ENCODE measurements at places on chromosomes 12 and 14.

- ATAC-seq = no peak
Measured at GRCh38 chr12:121283388-121283787, 13.1 kb downstream of the CAMKK2 start.

DNA sequence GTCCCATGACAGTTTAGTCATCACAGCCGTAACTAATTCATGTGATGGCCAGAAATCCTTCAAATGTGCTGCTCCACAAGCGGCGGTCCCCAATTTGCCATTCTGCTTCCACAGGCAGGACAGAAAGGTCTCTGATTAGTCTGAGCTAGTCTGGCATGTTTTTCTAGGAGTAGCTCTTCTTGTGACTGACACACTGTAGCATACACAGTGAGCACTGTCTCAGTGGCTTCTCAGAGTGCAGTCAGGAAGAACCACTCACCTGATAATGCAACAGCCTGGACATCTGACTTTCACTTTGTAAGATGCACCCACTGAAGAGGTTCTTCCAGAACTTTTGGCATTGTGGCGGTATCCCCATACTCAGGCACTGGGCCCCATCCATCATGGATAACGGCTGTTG, 1266.2 kb downstream of the TMEM121 start:
- ATAC-seq = no peak

- ATAC-seq = no peak
Measured at GRCh38 chr12:14984766-14985285, 12.0 kb downstream of the PDE6H start.

DNA sequence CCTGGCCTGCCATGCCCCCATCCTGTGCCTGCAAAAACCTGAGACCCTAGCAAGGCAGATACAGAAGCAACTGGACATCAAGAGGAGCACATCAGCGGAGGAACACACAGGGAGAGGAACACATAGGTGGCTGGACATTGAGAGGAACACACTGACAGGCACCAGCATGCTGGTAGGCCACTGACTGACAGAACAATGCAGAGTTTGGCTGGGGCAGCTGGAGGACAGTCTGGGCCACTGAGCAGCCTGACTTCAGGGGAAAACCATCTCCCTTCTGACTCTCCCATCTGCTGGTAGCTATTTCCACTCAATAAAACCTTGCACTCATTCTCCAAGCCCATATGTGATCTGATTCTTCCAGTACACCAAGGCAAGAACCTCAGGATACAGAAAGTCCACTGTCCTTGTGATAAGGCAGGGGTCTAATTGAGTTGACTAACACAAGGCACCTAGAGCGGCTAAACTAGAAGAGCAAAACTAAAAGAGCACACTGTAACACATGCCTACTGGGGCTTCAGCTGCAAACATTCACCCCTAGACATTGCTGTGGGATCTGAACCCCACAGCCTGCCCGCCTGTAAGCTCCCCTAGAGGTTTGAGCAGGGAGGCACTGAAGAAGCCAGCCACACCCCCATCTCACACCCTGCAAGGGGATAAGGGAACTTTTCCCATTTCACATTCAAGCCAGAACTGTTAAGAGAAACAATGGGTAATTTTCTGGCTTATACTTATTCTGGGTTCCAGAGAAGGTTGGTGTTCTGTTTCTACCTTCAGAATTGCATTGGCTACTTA, 22.1 kb downstream of the CLECL1 start:
- ATAC-seq = no peak

DNA sequence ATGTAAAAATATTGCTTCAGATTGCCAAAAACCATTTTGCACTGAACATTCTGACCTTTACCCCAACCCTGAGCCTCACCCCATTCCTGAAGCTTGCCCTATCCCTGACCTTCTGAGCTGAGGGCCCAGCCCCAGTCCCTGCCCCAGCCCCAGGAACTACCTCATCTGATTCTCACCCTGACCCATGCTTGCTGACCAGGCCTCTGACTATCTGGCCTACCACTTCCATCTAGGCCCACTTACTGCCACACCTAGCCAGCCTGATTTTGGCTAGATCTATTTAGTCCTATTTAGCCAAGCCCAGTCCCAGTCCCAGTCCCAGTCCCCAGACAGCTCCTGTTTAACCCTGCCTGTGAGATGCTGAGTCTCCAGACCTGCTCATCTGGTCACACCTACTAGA, 33.6 kb downstream of the OR10P1 start:
- no peak for ATAC-seq
